CD4-positive, alpha-beta T cell treated with Interferon alpha-2 for 1 hour (primary cell): ENCODE measurements at places on chromosomes 1 and 21.
A peak's percentile ranks its signal among the peaks of the same experiment; 100 is the strongest.

DNA sequence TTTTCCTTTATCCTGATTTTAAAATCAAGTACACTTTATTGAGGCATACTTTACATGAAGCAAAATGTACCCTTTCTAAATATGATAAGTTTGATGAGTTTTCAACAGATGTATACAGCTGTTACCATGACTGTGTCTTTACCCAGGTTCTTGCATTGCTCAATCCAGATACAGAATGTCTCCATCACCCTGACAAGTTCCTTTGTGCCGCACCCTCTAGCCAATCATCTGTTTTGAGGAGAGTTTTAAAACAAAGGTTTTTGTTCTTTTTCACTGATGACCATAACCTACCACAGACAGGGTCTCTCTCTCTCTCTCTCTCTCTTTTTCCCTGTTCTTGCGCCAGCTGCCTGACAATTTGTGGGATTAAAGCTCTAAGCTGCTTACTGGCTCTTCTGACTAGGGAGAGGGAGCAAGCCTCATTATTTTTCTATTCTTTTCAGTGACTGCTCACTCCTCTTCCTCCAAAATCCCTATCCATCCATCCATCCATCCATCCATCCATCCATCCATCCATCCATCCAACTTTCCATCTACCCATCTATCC is 1.2 kb upstream of the KCNE1 start:
- DNase-seq = peak; percentile 27

GRCh38 chr1:178005450-178005849 is 35.6 kb upstream of the SEC16B start:
- no peak for DNase-seq

- DNase-seq = no peak
These were observed 66.3 kb upstream of the KIF1B start for GRCh38 chr1:10143961-10144485.

GRCh38 chr1:44024031-44024902 is 7.0 kb downstream of the SLC6A9 start:
- no peak for DNase-seq

DNA sequence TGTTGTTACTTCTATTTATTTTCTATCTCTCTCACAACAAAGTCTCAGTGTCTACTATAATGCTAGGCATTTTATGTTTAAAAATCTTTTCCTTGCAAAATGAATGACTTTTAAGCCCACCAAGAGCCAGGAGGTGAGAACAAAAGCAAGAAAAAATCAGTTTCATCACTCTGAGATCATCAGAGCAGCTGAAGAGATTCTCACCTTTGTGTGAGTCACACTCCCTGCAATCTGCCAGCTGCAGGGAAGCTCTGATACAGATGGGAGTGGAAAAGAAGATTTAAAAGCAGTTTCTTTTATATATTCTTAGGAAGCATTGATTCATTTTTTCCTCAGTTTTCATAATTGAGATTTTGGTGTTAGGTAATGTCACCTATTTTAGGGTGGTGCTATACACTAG is 107.6 kb downstream of the LHX9 start:
- no peak for DNase-seq

- no peak for DNase-seq
These were observed 12.8 kb downstream of the TIAM1 start for GRCh38 chr21:31331231-31331630.

GRCh38 chr1:201022493-201022819 is 1.1 kb downstream of the KIF21B start:
- no peak for DNase-seq

- DNase-seq = no peak
These were observed 475.7 kb downstream of the USP25 start for GRCh38 chr21:16205527-16205926.

DNA sequence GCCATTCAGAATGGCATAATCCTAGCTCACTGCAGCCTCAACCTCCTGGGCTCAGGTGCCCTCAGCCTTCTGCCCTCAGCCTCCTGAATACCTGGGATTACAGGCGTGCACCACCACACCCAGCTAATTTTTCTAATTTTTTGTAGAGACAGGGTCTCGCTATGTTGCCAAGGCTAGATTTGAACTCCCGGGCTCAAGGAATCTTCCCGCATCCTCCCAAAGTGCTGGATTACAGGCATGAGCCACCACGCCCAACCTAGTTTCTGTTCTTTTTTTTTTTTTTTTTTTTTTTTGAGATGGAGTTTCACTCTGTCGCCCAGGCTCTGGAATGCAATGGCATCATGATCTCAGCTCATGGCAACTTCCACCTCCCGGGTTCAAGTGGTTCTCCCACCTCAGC is 108.9 kb downstream of the LACTBL1 start:
- DNase-seq = no peak
